Skeletal muscle tissue (tissue), 5 donors: ENCODE measurements at places on chromosomes 12 and 14. TPM values are rescaled to one million over a fixed set of nuclear protein-coding genes. Genes with fewer than 3 reads are reported as not detected.

The MYH7 gene
- 426 TPM for total RNA-seq

The CELA1 gene
- total RNA-seq: not detected

The GPR65 gene
- total RNA-seq: 0.52 TPM

The APOF gene
- total RNA-seq: not detected

The DPF3 gene
- total RNA-seq: 1.6 TPM

The C14orf132 gene
- total RNA-seq: 8.9 TPM
